ENCODE measurements at places on chromosomes 11 and 22.

- no peak for DNase-seq
Measured at GRCh38 chr11:93747122-93747521, 5.7 kb downstream of the C11orf54 start.

DNA sequence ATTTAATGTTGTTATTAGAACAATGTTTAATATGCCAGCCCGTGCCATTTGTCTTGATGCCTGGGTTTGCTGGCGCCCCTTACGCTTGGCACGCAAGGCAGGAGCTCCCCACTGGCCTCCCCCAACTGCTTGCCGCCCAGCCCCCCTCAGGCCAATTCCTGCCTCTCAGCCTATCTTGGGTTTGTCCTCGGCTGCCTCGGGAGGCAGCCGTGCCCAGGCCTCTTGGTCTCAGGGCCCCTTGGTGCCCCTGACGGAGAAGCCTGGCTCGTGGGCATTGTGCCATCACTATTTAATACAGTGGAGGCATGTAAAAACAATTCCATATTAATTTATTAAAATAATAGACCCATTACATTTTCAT lies 119.8 kb downstream of the KCNQ1OT1 start:
- DNase-seq = no peak

DNA sequence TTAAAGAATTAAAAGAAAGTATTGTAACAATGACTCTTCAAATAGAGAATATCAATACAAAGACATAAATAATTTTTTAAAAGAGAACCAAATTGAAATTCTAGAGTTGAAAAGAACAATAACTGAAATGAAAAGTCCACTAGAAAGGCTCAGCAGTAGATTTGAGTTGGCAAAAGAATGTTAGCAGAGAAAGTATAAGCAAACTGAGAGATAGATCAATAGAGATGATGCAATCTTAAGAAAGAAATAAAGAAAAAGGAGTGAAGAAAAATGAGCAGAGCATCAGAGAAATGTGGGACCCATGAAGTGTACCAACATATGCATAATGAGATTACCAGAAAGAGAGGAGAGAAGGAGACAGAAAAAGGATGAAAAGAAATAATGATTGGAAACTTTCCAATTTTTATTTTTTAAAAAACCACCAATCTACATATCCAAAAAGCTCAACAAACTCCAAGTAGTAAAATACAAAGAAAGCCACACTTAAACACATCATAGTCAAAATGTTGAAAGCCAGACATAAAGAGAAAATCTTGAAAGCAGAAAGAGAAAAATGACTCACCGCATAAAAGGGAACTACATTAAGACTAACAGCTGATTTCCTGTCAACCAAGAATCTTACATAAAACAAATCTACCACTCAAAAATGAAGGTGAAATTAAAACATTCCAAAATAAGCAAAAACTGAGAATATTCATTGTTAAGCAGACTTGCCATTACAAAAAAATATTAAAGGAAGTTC lies 20.9 kb downstream of the NCF4 start:
- DNase-seq = no peak

DNA sequence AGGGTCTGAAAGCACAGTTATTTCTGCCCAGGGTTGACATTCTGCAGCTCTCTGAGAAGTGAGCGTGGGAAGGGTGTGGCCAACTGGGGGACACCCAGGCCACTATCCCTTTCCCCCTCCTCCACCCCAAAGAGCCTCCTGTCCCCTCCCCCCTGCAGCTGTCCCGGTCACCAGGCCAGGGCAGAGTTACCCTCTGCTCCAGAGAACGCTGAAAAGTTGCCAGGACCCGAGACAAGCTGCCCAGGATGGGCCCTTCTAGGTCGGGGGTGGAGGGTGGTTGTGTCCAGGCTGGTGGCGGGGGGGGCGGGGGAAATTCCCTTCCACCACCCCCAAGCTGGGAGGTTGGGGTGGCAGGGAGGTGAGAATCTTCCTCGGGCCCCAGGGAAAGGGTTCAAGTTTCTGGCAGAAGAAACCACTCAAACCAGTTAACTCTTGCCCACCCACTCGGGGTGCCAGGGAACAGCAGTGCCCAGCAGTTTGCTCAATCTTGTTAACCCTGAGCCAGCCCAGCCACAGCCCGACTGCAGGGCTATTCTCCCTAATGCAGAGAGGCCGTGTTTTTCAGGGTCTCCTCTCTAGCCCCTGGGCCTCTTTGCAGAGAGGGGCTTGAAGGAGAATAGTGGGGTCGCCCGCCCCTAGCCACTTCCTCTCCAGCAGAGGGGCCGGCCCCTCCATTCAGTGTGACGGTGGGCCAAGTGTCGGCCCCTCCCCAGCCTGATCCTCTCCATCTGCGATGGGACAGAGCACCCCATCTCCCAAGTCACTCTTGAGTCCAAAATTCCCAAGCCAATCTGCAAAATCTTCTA lies 697 bp downstream of the LGALS1 start:
- no peak for DNase-seq
